NCI-H510A treated with DMSO at 0.1 percent for 48 hours (cell line): ENCODE measurements at places on chromosomes 4 and X.
A peak's percentile ranks its signal among the peaks of the same experiment; 100 is the strongest.

- DNase-seq, result no peak
Measured at GRCh38 chr4:151644622-151645021, 116.2 kb downstream of the GATB start.

- DNase-seq, result no peak
Measured at GRCh38 chrX:37975421-37975820, 30.9 kb upstream of the SYTL5 start.

GRCh38 chrX:120823556-120823955, 52.1 kb downstream of the CT47B1 start:
- no peak for DNase-seq

GRCh38 chr4:772776-773175, 53.2 kb downstream of the CPLX1 start:
- DNase-seq, result no peak

DNA sequence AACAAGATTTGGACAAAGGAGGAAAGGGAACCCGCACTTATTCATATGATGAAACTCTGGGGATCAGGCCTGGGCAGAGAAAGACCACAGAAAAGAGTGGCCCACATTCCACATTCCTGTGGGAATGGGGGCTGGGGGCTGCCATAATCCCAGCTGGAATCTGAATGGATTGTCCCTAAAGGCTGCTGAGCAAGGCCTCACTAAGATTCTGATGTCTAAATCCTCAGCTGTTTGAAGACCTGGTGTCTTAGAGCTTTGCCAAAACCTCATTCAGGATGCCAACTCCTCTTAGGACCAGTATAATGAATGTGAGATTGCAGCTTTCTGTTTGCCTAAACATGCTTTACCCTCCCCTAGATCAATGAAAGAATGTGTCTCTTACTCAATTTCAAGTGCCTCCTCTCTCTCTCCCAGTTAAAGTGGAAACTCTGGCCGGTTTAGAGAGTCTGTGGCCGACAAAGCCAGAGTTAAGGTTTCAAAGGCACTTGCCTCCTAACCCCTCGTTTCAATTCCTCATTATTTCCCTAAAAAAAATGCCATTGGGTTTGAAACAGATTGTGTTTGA, 33.3 kb upstream of the GPC4 start:
- peak; percentile 10 for DNase-seq

DNA sequence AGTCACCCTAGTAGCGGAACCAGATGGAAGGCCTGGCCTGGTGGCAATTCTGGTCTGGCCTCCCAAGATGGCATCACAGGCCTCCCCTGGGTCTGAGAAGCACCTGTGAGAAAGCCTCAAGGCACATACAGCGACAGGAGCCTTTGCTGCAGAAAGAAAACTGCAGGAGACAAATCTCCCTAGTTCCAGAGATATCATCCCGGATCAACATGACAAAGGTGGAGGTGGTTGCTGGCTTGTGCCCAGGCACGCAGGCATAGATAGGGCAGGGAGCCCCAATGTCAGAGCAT, 93.6 kb downstream of the BCOR start:
- no peak for DNase-seq

DNA sequence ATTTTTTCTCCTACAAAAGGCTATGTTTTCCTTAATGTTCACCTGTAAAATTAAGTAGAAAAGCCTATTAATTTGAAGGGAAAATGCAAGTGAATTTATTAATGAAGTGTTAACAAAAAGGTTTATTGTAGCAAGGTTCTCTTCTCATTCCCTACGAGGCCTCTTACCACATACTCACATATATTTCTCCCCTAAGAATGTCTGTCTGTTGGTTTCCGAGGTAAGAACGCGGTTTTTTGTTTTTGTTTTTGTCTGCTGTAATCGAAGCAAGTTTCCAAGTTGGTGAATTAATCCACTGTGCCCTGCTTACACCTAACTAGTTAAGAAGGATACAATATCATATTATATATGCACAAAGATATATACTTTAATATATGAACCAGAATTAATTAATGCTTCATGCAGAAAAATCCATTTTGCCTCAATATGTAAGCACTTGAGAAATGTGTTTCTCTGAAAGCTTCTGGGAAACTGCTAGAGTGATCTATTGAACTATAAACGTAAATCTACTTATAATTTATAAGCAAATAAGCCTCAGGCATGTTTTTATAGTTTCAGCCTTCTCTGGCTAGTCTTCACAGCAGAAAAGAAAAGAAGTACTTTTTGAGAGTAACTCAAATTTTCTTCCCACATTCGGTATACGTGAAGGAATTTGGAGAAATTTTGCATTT, 120.8 kb downstream of the EGF start:
- DNase-seq, result no peak
